ENCODE measurements at places on chromosomes 12 and 14.

GRCh38 chr14:66092206-66092605, 394.0 kb upstream of the CCDC196 start:
- no peak for DNase-seq

DNA sequence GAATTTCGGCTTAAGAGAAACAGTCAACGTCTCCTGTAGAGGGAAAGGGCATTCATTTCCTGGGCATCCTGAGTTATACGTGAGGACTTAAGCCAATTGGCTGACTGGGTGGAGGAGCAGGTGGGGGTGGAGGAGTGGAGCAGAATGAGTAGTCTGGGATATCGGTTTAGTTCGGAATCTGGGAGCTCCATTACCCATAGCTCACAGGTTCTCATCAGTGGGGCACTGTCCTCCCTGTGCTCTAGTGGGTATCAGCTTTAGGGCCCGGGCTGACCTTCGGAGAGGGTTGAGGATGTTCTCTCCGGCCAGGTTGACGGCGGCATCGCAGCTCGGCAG, 704 bp downstream of the SDR39U1 start:
- DNase-seq = no peak

DNA sequence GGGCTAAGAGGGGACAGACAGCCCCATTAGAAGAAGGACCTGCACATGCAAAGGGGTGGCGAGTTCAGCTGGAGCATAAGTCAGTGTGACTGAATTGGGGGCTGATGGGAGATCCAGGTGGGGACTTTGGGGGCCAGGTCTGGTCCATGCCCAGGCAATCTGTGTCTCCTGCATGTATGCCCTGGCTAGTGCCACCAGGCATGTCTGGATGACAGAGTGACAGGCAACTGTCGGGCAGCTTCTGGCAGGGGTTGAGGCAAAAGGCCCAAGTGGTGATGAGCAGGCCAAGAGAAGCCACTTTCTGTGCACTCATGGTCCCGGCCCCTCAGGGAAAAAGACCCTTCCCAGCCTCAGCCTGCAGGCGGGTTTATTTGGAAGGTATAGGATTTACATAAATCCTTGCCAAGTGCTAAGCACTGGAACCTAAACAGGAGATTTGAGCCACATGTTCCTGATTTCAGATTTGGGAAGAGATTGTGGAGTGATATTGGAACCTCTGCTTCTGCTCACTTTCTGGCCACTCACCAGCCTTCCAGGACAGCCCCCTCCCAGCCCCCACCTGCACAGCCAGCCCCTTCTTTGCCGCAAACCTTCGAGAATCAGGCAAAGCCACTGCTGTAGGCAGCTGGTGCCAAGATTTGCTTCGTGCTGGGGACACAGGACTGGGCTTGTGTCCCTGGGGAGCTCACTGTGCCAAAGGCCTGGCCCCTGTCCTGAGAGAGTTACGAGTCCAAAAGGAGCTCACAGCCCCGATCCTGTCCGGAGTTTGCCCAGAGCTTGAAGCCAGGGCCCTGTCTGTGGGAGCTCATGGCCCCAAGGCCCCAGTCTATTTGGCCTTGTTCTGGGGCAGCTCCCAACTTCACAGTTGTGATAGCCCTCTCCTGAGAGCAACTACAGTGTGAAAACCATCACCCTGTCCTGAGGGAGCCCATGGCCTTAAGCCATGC, 232.5 kb upstream of the RTL1 start:
- DNase-seq = no peak

DNA sequence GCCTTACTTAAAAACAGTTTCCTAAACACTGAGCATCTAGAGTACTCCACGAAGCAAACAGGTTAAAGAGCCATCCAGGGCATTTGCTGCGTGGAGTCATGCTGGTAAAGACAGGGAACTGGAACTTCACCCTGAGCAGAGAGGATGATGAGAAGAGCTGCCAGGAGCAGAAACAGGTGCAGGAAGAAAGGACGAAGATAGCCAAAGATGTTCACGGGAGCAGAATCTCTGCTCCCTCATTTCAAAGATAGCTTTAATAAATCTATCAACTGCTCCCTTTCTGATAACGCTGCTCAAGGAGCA, 280.8 kb upstream of the FKBP4 start:
- DNase-seq = no peak

DNA sequence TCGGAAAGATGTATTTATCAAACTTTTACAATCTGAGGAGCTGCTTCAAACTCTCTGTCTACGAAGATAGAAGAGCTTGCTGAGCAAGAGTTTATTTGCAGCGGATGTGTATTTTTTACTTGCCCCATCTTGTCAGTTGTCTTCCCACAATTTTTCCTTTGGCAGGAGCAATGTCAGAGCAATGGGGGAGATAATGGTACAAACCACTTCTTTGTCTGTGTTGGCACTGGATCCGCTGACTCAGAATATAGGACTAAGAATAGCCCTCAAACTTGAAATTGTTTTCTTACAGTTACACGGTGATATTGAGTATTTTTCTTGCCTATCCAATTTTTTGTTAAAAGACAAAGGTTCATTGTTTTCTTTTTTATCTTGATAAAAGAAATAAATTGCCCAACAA, 27.6 kb downstream of the HELB start:
- no peak for DNase-seq

- DNase-seq = no peak
Observed at GRCh38 chr12:131379738-131380137, 331.2 kb upstream of the SFSWAP start.

- DNase-seq = no peak
Observed at GRCh38 chr14:102487204-102487577, 22.4 kb downstream of the ANKRD9 start.

DNA sequence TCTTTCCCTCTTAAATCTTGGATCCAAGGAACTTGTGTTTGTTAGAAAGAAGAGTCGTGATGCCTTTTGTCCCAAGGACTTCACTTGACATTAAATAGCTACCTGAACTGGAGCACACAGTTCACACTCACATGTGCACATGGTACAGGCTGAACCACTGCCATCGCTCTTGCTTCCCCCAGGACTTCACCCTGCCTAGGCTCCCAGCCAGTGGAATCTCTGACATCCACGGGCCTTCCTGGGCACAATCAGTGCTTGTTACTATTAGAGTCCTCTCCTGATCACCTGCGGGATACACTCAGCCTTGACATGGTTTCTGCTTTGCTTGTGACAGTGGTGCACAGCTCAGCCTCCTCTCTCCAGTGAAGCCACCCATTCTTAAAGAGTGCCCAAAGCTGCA, 49.1 kb upstream of the KCNA5 start:
- DNase-seq = no peak

DNA sequence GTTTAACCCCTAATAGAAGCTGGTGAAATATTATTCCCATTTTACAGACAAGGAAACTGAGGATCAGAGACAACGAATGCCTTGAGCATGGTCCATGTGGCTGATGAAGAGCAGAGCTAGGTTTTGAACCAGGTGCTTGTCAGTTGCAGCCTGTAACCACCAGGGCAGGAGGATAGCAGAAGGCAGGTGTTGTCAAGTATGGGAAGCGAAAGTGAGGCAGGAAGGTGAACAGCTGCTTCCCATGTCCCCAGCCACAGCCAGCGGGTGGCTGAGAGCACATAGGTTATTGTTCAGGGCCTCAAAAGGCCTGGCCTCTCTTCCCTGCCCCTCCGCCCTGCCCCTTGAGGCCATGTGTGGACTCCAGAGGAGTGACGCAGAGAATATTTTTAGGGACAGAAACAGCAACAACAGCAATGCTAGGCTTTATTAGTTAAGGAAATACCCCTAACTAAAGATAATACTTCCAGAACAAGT, 39.6 kb downstream of the IQSEC3 start:
- no peak for DNase-seq

GRCh38 chr12:79634957-79635471, 55.8 kb downstream of the PAWR start:
- no peak for DNase-seq

Data from forelimb muscle (tissue), 1 donor.